Sigmoid colon (tissue), 7 donors: ENCODE measurements at places on chromosomes 6 and 20. TPM values are rescaled to one million over a fixed set of nuclear protein-coding genes. Genes with fewer than 3 reads are reported as not detected.
A peak's percentile ranks its signal among the peaks of the same experiment; 100 is the strongest.

DNA sequence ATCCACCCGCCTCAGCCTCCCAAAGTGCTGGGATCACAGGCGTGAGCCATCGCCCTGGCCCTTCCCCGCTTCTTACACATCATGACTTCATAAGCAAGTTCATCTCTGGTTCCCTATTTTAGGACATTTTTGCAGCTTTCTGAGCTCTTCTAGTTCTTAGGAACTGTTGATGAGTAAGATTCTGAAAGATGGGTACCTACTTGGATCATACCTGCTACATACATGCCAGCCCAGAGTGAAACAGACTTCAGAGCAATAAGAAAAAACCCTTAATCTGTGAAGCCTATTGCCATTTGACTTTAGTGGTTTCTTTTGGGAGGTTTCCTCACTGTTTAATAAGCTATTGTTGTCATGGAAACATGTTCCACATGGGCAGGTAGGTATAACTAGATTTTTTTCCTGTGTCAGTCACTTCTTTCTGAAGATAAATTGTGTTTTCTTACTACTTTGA lies 27.9 kb upstream of the TMEM217 start:
- peaks cover 28% of the 10 kb centered on the region for H3K4me1 ChIP-seq
- peaks cover under 1% of the 10 kb centered on the region for H3K36me3 ChIP-seq
- DNase-seq = no peak
- no peak overlapping the region for H3K4me3 ChIP-seq
- no peak overlapping the region for H3K27ac ChIP-seq

- H3K27me3 ChIP-seq = no peaks in the 10 kb centered on the region
- no peak overlapping the region for H3K27ac ChIP-seq
- no peaks in the 10 kb centered on the region for H3K36me3 ChIP-seq
- H3K4me1 ChIP-seq = no peaks in the 10 kb centered on the region
- DNase-seq = no peak
Measured at GRCh38 chr6:33128318-33128717, 52.5 kb downstream of the HLA-DPB1 start.

DNA sequence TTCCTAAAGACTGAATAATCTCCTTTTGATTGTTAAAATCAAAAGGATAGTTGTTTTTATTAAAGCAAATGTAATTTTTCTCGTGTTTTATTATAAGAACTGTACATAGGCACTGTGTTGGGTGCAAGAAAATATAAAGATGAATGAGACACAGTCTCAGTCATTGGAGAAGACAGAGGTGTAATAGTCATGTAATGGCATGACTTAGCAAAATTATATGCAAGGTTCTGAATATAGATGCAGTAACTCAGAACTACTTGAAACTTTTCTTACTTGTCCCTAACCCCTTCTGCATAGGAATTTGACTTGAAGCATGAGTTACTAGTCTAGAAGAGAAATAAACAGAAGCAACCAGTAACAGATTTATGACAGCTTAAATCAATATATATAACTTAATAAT lies 14.9 kb downstream of the WTAP start:
- H3K27me3 ChIP-seq = no peaks in the 10 kb centered on the region
- H3K36me3 ChIP-seq = peaks cover 88% of the 10 kb centered on the region
- H3K4me3 ChIP-seq = no peak overlapping the region
- no peak overlapping the region for H3K27ac ChIP-seq

- no peak overlapping the region for H3K4me3 ChIP-seq
- no peaks in the 10 kb centered on the region for H3K27me3 ChIP-seq
- no peak for DNase-seq
Measured at GRCh38 chr20:10843146-10843711, 169.4 kb upstream of the JAG1 start.

DNA sequence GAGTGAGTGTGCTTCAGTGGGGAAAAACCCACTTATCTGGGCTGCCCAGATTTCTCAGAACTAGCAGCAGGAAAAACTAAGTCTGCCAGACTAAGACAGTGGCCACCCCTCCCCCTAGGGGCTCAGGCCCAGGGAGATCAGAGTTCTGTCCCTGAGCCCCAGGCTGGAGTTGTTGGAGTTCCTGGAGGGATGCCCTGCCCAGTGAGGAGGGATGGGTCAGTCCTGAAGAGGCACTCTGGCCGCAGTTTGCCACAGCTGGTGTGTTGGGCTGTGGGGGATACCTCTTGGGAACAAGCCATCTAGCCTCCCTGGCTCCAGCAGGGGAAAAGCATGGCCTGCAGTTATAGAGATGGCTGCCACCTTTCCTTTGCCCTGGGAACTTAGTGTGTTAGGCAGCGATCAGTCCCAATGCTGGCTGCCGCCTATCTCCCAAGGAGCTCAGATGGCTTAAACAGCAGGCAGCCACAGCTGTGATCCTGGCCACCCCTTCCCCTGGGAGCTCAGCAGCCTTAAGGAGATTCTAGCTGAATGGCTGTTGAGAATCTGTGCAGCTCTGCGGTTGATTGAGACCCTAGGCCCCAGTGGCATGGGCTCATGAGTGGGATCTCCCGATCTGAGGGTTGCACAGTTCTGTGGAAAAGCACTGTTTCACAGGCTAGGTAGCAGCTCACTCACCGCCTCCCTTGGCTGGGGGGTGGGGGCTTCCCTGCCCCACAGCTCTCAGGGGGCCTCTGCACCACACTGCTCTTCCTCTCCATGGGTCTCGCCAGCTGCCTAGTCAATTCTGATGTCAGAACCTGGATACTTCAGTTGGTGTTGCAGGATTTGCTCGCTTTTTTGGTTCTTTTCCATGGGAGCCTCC lies 13.2 kb downstream of the SIRPG start:
- no peak overlapping the region for H3K4me3 ChIP-seq
- no peaks in the 10 kb centered on the region for H3K36me3 ChIP-seq
- no peak for DNase-seq
- H3K27me3 ChIP-seq = no peaks in the 10 kb centered on the region

DNA sequence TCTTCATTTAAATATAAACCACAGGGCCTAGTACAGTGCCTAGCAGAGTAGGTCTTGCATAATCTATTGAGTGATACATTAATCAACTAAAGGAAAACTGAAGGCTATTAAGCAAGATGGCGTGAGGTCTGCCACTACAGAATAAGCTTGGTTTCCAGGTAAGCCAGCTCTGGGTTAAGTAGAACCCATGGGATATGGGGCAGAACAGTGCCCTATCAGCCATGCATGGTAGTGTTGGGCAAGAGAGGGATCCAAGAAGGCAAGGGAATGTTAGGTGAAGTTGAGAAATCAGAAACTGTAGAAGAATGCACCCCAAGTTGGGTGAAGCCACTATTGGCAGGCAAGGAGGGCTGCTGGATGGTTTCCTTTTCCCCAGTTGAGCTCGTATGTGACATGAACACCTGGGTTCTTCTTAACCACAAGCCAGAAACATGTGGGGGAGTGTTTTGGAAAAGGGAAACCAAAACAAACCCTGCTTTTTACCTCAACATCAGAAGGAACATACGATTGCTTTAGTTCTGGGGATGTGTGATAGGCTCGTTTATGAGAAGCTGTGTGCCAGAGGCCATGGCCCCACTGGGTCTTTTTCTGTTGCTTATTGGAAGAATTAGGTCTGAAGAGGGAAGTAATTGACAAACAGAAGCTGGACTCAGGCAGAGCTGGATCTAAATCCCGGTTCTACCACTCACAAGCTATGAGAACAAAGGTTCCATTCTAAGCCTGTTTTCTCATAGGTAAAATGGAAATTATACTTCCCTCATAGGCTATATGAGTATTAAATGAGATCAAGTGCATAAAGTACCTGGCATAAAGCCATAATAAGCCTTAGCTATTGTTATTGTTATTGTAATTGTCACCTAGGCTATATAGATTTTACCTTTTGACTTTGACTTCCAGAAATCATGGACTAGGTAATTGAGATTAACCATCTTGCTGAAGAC lies 33.5 kb downstream of the NEDD9 start:
- peaks cover 27% of the 10 kb centered on the region for H3K4me1 ChIP-seq
- H3K4me3 ChIP-seq = no peak overlapping the region
- no peak for DNase-seq
- H3K36me3 ChIP-seq = no peaks in the 10 kb centered on the region

Gene TMEM151B
- total RNA-seq = 0.55 TPM

- no peaks in the 10 kb centered on the region for H3K36me3 ChIP-seq
- H3K4me3 ChIP-seq = peak overlapping the region; percentile 72
- peak overlapping the region; percentile 100 for H3K27ac ChIP-seq
- peaks cover 39% of the 10 kb centered on the region for H3K4me1 ChIP-seq
- no peaks in the 10 kb centered on the region for H3K27me3 ChIP-seq
- peak; percentile 85 for DNase-seq
Measured at GRCh38 chr6:159693894-159694545, 979 bp upstream of the SOD2 start.

Gene CRISP2
- not detected for total RNA-seq

Gene SALL4
- total RNA-seq = not detected

DNA sequence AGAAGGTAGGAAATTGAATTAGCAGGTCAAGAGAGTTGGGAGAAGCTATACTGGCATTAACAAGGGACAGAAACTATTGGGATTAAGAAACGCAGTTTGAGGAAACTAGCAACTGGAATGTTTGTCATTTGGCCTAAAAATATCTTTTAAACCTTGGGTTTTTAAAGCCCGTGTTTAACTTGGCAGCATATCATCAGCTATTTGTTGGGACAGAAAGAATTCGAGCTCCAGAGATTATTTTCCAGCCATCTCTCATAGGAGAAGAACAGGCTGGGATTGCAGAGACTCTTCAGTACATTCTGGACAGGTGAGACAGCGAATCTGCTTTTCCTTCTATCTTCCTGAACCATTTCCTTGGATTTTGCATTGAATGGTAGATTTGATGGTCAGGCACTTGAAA lies 17.8 kb downstream of the ACTR5 start:
- H3K27ac ChIP-seq = no peak overlapping the region
- H3K4me3 ChIP-seq = no peak overlapping the region
- H3K4me1 ChIP-seq = no peaks in the 10 kb centered on the region
- H3K36me3 ChIP-seq = peaks cover 14% of the 10 kb centered on the region

DNA sequence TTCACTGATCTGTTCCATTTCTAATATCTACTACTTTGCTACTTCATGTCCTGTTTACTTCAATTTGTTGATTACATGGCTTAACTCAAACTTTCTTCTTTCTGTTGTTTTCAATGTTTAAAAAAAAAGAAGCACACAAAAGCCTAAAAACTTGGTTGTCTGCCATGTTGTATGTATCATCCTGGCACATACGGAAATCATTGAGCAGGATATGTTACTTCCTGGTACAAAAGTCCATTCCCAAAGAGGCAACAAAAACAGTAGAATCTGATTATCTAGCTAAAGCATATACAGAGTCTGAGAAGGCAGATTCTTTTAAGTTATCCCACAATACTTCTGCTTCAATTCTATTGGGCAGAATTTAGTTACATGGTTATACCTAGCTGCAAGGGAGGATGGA lies 14.5 kb upstream of the COL12A1 start:
- H3K27ac ChIP-seq = no peak overlapping the region
- H3K27me3 ChIP-seq = no peaks in the 10 kb centered on the region
- no peaks in the 10 kb centered on the region for H3K36me3 ChIP-seq
- no peak overlapping the region for H3K4me3 ChIP-seq

Gene ECT2L
- not detected for total RNA-seq

DNA sequence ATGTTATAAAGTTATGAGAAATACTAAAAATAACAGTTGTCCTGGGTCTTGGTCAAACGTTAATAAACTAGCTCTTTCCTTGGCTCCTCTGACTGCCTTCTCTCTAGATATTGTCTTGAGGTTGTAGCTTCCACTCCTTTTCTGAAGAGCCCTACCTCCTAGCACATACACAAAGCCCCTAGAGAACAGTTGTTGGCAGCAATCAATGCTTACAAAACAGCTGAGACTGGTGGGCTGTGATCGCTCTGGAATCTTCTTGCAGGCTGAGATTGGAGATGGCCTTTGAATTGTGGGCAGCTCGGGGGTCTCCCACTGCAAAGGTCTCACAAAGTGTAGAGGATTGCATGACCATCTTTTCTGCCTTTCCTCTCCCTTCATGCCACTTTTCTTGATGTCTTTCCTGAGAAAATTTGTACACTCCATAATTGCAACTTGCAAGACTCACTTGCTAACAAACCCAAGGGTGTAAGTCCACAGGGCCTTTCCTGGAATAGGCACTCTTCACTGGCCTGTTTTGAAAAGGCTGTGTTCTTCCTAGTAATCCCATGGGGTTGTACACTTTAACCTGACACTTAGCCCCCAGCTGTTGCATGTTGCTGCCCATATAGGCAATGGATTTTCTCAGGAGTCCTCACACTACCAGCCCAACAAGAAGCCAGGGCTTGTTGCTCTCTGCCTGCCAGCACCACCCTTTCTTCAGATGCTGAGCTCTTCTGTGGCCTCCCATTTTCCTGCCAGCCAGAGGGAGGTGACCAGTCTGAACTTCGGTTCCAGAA lies 99.9 kb downstream of the TCP11 start:
- no peaks in the 10 kb centered on the region for H3K27me3 ChIP-seq
- peak; percentile 44 for DNase-seq

Gene CFAP206
- 0.14 TPM for total RNA-seq

Gene TTI1
- total RNA-seq = 9.6 TPM

- no peaks in the 10 kb centered on the region for H3K4me1 ChIP-seq
- no peak overlapping the region for H3K27ac ChIP-seq
- no peak overlapping the region for H3K4me3 ChIP-seq
- no peaks in the 10 kb centered on the region for H3K36me3 ChIP-seq
- no peak for DNase-seq
Measured at GRCh38 chr6:91600561-91600960, 1013.7 kb upstream of the MAP3K7 start.

DNA sequence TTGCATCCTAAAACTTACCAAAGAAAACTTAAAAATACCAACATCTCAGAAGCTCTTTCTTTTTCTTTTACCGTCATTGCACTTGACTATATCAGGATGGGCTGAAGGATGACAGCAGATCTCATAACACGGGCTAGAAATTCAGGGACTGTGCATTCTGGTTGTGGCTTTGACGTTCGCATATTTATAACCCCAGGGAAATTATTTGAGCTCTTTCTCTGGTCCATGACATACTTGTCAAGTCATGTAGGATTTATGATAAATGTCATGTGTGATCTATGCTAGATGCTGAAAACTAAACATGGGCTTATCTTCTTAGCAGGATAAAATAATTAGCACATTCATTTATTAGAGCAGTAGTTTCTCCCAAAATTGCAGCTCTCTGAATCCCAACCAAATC lies 74.4 kb upstream of the SAMD5 start:
- H3K36me3 ChIP-seq = no peaks in the 10 kb centered on the region
- no peaks in the 10 kb centered on the region for H3K27me3 ChIP-seq
- no peak overlapping the region for H3K27ac ChIP-seq
